Epithelial cell of proximal tubule (primary cell): ENCODE measurements at places on chromosomes 13 and 19. TPM values are rescaled to one million over a fixed set of nuclear protein-coding genes. Genes with fewer than 3 reads are reported as not detected.

GRCh38 chr13:100334214-100334613 is 245.3 kb downstream of the PCCA start:
- DNase-seq: peak; percentile 33

GRCh38 chr13:30030141-30030750 is 179.8 kb upstream of the UBL3 start:
- DNase-seq: no peak

DNA sequence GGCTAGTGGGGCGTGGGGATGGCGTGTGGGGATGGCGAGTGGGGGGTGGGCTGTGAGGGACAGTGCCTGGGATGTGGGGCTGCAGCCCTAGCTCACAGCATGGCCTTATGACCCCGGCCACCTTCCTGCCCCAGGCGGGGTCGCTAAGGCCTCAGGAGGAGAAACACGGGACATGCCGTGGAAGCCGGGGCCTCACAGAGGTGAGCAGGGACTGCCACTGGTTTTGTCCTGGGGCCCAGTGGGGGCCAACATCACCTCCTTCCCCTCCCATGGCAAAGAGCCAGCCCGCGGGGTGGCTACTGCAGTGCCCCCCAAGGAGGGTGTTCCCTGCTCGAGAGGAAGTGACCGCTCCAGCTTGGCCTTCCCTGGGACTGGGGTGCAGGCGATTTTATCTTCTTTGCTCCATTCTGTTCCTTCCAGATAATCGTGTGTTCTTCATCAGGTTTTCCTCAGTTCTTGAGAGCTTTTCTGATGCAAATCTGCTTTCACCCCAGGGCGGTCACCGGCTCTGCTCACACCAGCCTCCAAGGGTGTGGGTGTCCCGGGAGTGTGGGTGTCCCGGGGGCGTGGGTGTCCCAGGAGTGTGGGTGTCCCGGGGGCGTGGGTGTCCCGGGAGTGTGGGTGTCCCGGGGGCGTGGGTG is 1.2 kb downstream of the F7 start:
- DNase-seq: no peak

- peak; percentile 48 for DNase-seq
Observed at GRCh38 chr13:109836629-109837607, 50.5 kb upstream of the IRS2 start.

DNA sequence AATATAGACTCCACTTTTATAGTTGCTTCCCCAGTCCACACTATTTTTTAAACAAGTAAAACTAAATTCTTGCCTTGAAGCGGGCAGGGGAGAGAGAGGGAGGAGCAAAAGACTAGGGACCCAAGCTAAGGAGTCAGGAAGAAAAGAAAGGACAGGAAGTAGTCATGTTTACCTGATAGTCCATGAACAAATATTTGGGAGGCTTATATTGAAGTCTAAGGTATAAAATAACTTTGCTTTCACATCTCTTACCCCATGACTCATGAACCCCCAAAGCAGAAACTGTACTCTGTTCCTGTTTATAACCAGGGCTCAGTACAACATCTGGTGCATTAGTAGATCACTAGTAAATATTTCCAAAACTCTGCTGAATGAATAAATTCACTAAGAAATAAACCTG is 67.3 kb downstream of the ZAR1L start:
- DNase-seq: no peak

DNA sequence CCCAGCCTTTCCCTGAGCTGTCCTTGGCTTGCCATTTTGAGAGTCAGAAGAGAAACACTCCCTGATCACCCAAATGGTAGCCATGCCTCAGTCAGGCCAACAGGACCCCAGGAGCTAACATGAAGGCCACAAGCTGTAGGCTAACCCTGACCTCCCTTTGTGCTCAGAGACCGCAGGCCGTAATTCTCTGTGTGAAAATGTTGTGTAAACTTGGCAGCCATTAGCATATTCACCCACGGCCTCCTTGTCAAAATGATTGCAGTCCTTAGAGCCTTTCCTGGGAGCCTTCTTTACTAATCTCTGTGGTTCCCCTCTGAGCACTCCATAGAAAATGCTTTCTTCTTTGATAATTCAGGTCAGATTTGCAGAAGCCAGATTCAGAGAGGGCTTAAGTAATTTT is 418.9 kb downstream of the COG6 start:
- DNase-seq: no peak

The NTF4 gene
- total RNA-seq: 0.22 and 1.3 TPM in 2 replicates

The PIBF1 gene
- 13.1 and 17.4 TPM in 2 replicates for total RNA-seq

The CYP2S1 gene
- 4.9 and 24.7 TPM in 2 replicates for total RNA-seq

The NLRP4 gene
- not detected in 2 replicates for total RNA-seq

The SPRY2 gene
- total RNA-seq: 24.9 and 25.8 TPM in 2 replicates

The MUC16 gene
- total RNA-seq: under 0.01 and 0.14 TPM in 2 replicates
